Activated T-cell treated with anti-CD3 and anti-CD28 coated beads, Interleukin-2, amount 50 U/mL, for 1 hour (primary cell): ENCODE measurements at places on chromosomes 7 and 10.

GRCh38 chr10:86246279-86246940 is 120.2 kb downstream of the GRID1 start:
- no peak for DNase-seq

DNA sequence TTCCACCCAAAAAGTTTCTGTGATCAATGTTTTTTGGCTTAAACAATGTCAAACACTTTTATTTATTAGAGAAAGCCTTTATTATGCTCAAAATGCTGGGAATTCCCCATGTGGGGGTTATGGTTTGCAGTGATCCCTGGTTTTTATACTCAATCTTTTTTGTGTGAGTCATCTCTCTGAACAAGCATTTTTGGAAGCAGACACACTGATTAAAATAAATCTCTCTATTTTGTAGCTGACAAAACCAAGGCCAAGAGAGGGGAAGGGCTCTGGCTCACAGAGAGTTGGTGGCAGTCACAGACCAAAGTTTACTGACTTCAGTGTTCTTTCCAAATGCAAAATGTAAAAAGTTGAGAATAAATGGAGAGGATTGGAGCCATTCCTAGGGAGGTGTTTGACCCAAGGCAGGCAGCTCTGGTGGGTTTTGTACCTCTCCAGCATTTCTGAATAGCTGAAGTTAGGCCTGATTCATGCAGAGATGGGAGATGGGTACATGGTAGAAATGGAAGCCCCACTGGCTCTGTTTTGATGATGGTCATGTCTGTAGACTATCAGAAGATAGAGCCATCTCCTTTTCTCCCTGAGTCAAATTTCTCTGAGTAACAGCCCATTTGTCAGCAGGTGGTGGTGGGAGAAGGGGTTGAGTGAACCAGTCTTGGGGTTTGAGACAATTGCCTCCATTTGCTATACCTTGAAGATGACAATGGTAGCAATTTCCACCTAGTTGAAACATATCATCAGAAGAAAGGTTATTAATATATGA is 45.4 kb upstream of the NAMPT start:
- no peak for DNase-seq

- DNase-seq, result no peak
Observed at GRCh38 chr10:67837541-67838314, at the start of gene DNAJC12. DNAJC12 (minus strand) TSS chr10:67838188; CDS start chr10:67838011, 177 bp downstream.

DNA sequence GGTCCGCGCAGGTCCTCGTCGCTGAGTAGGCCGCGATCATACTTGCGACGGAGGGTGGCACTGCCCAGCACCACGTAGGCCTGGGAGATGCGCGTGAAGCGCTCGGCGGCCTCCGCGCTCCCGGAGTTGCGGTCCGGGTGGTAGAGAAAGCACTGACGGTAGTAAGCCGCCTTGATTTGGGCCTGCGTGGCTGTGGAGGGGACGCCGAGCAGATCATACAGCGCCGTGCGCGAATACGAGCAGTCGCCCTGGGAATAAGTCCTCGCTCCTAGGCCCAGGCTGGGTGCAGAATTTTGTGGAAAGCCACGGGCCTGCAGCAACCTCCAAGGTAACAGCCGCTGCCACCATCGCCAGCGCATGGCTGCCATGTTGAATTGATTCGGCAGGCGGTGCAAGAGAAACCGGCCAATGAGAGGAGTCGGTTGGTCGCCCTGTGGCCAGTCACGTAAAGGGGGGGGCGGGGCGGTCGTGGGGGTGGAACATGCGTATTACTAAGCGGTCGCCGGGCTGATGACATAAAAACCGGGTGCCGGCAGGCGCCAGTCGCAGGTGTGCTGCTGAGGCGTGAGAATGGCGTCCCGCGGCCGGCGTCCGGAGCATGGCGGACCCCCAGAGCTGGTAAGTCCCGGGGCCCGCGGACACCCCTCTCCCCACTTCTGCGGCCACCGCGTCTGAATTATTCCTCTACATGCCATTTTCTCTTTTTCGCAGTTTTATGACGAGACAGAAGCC is at the start of the genes BUD23 and DNAJC30:
TSS of gene BUD23 (plus strand) at position 542 of the 732 bp plus-strand sequence. CDS start at position 571, 29 bp downstream.
TSS of gene DNAJC30 (minus strand) at position 398 of the 732 bp plus-strand sequence. CDS start at position 368, 30 bp downstream.
- DNase-seq, result peak; percentile 93

DNA sequence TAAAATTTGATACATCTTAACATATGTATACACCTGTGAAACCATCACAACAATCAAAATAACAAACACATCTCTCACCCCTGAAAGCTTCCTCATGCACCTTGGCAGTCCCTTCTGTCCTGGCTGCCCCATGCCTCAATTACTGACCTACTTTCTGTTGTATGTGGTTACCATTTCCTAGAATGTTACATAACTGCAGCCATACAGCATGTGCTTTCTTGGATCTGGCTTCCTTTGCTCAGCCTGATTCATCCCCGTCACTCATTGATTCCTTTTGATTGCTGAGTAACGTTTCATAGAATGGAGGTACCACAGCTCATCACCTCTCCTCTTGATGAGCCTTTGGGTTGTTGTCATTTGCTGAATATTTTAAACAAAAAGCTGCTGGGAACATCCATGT is 165.3 kb downstream of the CELF2 start:
- no peak for DNase-seq

GRCh38 chr10:36640626-36641025 is 484.8 kb upstream of the ANKRD30A start:
- no peak for DNase-seq

DNA sequence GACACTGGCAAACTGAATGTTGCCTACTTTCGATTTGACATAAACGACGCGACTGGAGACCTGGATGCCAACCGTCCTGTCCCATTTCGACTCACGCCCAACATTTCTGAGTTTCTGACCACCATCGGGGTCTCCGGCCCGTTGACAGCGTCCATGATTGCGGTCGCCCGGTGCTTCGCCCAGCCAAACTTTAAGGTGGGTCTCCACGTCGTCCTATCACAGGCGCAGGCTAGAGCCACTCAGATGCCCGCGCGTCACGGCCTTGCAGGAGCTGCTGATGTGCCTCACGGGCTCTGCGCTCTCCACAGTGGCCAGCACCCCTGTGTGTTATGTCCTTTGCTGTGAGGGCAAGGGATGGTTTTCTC is 132.6 kb downstream of the SMURF1 start:
- no peak for DNase-seq

- no peak for DNase-seq
Observed at GRCh38 chr7:101250324-101250723, 5.4 kb upstream of the FIS1 start.

GRCh38 chr10:96610817-96611216 is 24.0 kb upstream of the TM9SF3 start:
- DNase-seq, result no peak

GRCh38 chr10:49572594-49573114 is 33.7 kb upstream of the ERCC6 start:
- DNase-seq, result no peak

DNA sequence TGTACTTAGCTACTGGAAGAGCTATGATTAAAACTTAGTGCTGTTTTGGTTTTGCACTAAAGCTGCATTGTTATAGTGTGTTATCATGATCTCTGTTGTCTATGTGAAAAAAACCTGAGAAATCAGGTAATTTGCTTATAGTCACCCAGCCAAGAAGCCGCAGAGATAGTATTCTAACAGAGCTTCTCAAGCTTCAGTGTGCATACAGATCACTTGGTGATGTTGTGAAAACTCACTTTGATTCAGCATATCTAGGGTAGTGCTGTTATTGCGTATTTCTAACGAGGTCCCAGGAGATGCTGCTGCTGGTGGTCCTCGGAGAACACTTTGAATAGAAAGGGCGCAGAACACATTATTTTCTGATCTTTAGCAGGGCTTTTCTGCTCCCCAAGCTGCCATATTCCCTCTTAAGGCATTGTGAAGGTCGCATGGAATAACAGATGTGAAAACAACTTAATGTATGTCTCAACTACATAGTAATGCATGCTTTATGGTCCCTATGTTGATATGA is 68.4 kb upstream of the PDCD4 start:
- DNase-seq, result no peak

DNA sequence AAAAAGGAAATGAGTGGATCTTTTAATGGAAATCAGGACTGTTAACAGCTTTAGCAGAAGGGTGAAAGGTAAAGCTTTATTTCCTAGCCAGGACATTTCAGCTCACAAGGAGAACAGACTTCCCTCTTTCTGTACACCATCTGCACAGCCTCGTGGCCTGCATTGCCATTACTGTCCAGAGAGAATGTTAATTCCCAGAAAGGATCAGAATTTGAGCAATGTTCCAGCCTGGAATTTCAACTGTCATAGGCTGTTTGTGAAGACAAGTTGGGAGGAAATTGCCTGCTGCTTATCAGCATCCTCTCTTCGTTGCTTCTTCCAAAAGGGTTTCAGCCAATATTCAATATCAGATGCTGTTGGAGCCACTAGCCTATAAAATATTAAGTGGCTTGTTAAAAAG is 22.0 kb downstream of the NXPH1 start:
- no peak for DNase-seq

- no peak for DNase-seq
Observed at GRCh38 chr10:82288461-82288881, 413.5 kb downstream of the NRG3 start.

GRCh38 chr10:124636271-124636995 is 107.7 kb downstream of the FAM53B start:
- peak; percentile 62 for DNase-seq
